ENCODE measurements at places on chromosomes 2 and 18. TPM values are rescaled to one million over a fixed set of nuclear protein-coding genes. Genes with fewer than 3 reads are reported as not detected.

Gene PHLPP1
- 17.0 TPM for total RNA-seq

Gene FAM237A
- total RNA-seq, result not detected

Gene FSHR
- not detected for total RNA-seq

Gene KCNF1
- total RNA-seq, result 17.2 TPM

Gene ARHGAP15
- total RNA-seq, result 19.9 TPM

Gene EMILIN2
- 3.0 TPM for total RNA-seq

Gene PTH2R
- 2.0 TPM for total RNA-seq

Gene UGT1A4
- total RNA-seq, result not detected

Gene TSPYL6
- total RNA-seq, result under 0.01 TPM

Gene TIA1
- 290 TPM for total RNA-seq

Gene TUBB8B
- total RNA-seq, result not detected

Gene CXCR1
- total RNA-seq, result not detected

Gene CCL20
- total RNA-seq, result not detected

Gene NCKAP1
- 163 TPM for total RNA-seq

Gene DNPEP
- total RNA-seq, result 11.1 TPM

Gene GLI2
- 2.7 TPM for total RNA-seq

Gene PRKAG3
- total RNA-seq, result not detected

Gene TMEM182
- 2.2 TPM for total RNA-seq

Gene SULT1C4
- total RNA-seq, result 16.7 TPM

Gene RESP18
- total RNA-seq, result 1.2 TPM

Gene DSEL
- total RNA-seq, result 59.0 TPM

Gene TYMS
- total RNA-seq, result 5.2 TPM

Gene ERFE
- total RNA-seq, result 0.74 TPM

Gene KATNAL2
- 3.4 TPM for total RNA-seq
